Head of caudate nucleus (tissue), 42 donors: ENCODE measurements at places on chromosomes 2 and 18.

DNA sequence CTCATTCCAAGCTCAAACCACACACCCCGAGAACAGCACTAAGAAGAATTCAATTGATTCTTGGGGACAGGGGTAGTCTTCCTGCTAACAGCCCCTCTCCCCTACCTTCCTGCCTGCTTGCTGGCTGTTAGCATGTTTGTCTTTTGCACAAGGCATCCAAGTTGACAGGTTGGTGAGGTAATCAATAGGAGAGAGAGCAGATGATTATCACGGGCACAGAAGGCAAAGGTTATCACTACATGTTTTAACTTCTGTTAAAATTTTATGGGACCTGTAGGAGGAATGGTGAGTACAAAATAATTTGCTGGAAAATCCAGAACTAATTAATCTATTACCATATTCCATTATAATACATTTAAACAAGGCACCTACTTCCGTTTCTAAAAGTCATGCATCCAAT, 442.1 kb upstream of the TCF4 start:
- no peak for DNase-seq

DNA sequence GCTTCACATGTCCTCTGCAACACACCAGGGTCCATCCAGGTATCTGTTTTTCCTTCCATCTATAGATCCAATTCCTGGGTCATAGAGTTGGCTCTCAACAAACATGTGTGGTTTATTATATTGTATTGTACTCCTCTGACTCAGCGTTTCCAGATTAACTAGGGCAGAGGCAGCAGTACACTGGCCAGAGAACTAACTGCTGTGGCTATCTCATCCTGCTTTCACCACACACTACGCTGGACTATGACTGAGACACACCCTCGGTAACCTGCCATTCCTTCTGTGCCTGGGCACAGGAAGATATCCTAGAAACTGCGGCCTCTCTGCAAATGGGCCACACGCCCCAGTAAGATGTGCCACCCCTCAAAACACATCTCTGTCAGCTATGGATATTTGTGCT, 159.8 kb upstream of the STK17B start:
- DNase-seq: no peak

DNA sequence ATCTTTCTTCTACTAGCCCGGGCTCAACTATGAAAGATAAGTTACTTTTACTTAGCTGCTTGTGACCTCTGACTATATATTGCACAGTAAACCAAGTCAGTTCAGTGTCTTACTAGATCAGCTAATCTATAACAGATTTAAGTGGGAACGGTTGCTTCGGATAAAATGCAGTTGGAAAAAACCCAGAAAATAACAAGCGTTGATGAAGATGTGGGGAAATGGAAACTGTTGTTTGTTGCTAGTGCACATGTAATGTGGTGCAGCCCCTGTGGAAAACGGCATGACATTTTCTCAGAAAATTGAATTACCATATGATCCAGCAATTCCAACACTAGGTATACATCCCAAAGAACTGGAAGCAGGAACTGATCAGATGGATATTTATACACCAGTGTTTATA, 248.5 kb downstream of the PRKCE start:
- DNase-seq: no peak

DNA sequence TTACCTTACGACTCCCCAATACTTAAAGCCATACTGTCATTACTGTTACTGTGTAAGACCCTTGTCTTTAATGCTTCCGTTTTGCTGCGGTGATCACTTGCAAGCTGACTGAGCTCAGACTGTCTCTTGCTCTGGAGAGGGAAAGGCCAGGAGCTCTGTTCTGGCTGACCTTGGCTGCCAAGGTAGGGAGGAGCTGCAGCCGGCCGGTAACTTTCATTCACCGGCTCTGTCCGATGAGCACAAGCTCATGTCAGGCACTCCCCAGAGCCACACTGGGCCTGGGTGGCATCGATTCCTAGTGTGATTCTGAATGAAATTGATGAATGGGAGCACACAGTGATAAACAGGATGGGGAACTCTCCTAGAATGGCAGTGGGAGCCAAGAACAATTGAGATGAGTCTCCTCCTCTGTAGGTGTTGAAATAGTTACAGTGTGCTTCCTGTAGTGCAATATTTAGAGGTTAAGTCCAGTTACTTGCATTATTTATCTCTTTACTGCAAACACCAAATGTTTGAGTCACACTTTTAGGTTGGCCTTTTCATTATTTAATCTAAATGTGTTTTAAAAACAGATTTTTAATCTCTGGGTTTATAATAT, 100.9 kb downstream of the ATP9B start:
- DNase-seq: no peak

DNA sequence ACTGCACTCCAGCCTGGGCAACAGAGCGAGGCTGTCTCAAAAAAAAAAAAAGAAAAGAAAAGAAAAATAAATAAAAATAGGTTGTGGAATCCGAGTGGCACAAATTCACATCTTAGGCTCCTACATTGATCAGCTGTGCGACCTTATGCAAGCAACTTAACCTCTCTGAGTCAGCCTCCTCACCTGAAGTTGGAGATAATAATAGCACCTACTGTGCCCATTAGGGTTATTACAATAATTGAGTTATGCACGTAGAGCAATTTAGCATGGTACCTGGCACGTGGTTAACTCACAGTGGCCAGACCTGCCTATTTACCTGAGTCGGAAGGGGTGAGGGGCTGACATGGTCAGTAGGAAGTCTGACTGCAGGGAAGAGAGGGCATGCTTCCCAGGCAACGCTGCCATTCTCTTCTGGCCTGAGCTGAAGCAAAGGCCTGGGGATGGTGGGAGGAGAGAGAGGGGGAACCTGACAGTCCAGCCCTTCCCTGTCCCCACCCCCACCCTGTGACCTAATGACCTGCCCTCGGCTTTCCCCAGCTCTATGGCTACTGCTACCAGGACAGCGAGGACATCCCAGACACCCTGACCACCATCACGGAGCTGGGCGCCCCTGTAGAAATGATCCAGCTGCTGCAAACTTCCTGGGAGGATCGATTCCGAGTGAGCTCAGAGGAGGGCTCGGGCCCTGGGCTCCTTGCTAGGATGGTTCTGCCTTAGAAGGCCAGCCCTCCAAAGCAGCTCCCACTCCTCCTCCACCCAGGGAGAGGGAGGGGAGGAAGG, 5.1 kb downstream of the PKDCC start:
- DNase-seq: no peak

DNA sequence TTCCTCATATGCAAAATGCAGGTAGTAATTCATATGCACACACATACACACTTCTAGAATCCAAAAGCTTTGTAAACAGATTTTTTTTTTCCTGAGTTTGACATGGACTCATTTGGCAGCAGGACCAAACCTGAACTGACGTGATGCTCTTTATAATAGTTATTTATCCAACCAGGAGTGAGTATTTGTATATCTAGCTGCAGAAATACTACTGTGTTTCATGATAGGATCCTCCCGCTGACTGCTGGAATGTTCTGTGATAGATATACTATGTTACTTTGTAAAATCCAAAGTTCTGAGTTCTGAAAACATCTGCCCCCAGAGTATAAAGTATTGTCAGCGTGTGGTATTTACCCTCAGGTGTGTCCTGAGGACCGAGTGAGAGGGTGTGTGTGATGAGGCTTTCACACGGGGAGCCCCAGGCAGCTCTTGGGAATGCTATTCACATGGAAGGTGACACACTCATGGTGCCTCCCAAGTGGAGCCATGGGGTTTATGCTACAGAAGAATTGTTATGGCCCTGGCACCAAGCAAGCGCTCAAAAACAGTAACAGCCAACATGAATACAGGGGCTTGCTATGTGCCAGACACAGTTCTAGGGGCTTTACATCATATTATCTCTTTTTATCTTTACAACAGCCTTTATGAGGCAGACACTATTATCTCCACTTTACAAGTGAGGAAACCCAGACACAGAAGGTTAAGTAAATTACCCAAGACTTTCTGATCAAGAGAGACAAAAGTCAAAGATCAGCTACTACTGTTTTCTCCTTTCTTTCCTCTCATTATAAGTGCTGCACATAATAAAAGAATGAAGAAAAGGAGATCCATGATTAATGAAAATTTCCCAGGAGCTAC, 16.7 kb upstream of the TXNDC2 start:
- no peak for DNase-seq

GRCh38 chr2:6384341-6384740, 481.4 kb downstream of the CMPK2 start:
- DNase-seq: no peak

GRCh38 chr2:174967691-174968260, 37.4 kb downstream of the CHN1 start:
- DNase-seq: no peak

DNA sequence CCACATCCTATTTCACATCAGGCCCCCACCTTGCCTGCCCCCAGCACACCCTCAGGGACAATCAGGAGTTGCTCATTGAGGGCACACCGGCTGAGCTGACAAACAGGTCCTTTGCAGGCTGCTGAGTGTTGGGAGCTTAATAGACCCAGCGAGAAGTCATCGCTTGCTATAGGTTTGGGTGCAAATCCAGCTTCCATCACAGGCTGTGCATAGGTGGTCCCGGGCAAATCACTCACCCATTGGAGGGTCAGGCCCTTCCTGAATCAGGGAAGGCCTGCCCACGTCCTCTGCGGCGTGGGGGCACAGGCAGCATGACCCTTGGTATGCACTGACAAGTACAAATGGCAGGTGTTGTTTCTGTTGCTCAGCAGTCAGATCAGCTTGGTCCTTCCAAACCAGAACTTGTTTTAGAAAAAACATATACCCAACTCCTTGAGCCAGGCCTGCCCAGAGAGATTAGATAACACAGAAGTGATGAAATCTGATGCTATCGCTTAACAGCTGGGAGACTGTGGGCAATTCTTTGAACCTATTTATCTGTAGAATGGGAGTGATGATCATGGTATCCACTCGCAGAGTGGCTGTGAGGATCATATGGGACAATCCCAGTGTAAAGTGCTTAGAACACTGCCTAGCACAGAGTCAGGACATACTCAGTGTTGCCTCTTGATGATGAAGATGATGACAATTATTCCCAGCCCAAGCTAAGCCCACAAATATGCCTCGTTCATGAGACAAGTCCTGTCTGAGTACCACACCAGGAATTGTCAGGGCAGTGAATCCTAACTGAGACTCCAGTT, 34.9 kb downstream of the SMAD7 start:
- DNase-seq: no peak

- no peak for DNase-seq
Measured at GRCh38 chr2:146730882-146731281, 1113.9 kb upstream of the ACVR2A start.

DNA sequence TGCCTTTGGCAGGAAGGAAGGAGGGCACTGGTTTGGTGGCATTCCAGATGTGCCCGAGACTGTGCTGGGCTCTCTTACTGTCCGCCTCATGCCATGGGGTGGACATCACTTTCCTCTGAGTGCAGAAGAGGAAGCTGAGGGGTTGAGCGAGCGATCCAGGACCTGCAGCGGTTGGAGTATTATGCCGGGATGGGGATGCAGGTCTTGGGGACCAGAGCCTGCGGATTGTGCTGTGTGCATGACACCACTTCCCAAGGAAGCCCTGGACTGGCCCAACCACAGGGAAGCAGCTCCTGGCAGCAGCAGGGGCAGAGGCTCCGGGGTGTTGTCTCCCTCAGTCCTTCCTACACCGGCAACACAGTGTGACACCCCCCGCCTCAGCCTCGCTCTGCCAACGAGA, 44.5 kb downstream of the ATP6V1C2 start:
- no peak for DNase-seq

DNA sequence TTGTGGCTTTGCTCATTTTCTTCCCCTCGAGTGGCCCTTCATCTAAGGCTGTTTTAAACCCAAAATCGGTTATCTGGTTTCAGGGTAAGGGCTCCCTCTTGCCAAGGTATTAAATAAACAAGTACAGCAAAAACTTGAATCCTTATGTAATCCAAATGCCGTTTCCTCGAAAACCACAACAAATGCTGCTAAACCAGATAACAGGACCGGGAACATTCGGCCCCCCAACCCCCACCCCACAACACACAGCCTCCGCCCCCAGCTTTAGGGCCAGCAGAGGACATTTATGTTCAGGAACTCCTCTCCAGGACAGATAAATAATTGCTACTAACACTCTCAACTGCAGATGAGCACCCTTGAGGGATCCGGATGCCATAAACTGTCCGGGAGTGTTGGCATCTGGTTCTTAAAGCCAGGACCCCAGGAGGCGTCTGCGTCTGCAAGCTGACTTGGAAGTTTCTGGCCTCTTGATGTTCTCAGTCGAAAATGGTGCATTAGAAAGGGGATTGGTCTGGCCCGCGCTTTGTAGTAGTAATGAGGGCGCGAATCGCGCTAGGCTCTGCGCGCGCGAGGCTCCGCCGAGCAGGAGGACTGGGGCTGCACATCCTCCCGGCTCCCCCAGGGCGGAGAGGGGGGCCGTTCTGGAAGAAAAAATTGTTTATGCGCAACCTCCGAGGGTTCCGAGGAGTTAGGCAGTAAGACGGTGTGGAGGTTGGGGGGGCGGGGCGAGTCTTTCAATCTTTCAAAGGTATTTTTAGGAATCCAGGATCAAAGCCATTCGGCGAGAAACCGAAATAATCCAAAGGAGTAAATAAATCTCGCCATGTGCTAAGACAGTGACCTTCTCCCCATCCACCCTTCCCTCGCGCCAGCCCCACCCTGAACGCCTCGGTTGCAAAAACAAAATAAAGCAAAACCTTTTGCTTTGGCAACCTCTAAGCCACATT, 3.9 kb upstream of the ID2 start:
- DNase-seq: no peak

- no peak for DNase-seq
Measured at GRCh38 chr2:39377226-39377939, 59.7 kb downstream of the MAP4K3 start.

- no peak for DNase-seq
Measured at GRCh38 chr2:10252661-10253060, 50.0 kb upstream of the HPCAL1 start.

GRCh38 chr2:161681046-161681445, 56.8 kb downstream of the SLC4A10 start:
- no peak for DNase-seq

- DNase-seq: no peak
Measured at GRCh38 chr18:10361660-10362059, 92.8 kb upstream of the APCDD1 start.

GRCh38 chr18:34223893-34224422, 755 bp downstream of the NOL4 start:
- peak; percentile 45 for DNase-seq

GRCh38 chr18:77052983-77053309, 79.6 kb downstream of the MBP start:
- peak; percentile 56 for DNase-seq

GRCh38 chr2:18117592-18117991, 239.1 kb downstream of the KCNS3 start:
- peak; percentile 17 for DNase-seq
